ENCODE measurements at places on chromosomes 1 and 21.

- DNase-seq = no peak
Measured at GRCh38 chr1:44038876-44039657, 7.8 kb upstream of the SLC6A9 start.

GRCh38 chr1:16218014-16218673 is 5.7 kb upstream of the ARHGEF19 start:
- DNase-seq = no peak

GRCh38 chr1:109959974-109960744 is 24.4 kb upstream of the AHCYL1 start:
- DNase-seq = no peak

GRCh38 chr1:235093013-235093695 is 35.5 kb downstream of the TOMM20 start:
- DNase-seq = no peak

DNA sequence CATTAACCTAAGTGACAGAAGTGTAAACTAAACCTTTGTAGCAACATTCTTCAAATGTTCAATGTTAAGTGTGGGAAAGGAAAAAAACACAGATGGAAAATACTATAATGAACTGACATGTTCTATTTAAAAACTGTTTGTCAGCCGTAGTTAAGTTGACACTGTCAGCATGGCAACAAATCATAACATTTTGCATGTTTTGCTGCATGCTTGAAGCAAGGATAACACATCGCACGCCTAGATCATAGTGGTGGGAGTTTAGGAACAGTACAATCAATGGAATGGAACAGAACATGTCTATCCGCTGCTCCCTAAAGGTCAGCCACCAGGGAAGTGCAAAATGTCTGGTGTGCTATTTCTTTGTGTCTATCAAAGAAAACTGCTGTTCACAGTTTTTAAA is 62.5 kb upstream of the ESRRG start:
- DNase-seq = no peak

GRCh38 chr1:46183079-46183847 is 7.0 kb upstream of the P3R3URF start:
- DNase-seq = peak; percentile 46

DNA sequence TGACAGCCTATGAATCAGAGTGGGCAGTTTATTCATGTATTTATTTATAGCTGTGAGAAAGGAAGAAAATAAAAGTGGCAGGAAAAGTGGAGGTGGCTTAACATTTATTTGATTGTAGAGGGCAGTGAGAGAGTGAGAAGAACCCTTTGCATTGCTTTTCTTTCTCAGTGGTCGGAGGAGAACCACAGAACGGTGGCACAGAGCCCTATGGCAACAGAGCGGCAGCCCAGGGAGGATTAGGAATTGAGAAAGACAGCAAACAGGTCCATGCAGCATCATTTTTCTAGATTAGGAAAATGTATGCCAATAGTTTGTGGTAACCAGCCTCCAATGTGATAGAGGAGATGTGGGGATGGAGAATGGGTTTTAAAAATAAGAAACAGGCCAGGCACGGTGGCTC is 53.1 kb downstream of the NMNAT2 start:
- DNase-seq = no peak

DNA sequence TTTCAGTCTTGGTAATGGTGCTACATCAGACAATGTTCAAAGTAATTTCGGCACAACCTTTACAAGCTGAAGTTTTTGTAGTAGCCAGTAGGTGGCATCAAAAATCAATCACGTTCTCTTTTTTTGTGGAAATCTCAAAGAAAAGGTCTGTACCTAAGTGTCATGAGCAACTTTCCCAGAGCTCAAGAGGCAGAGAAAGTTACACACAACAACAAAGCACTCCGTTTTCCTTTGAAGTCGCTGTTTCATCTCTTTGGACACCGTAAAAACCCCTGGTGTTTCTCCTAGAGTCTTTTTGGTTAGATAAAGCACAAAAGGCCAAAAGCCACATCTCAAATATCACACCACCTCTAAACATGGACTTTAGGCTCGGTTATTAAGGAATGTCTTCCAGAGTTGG is 131.6 kb downstream of the LHX8 start:
- peak; percentile 28 for DNase-seq

GRCh38 chr1:245363461-245364200 is 208.8 kb downstream of the KIF26B start:
- no peak for DNase-seq

- no peak for DNase-seq
Measured at GRCh38 chr21:37358397-37358796, 8.2 kb upstream of the DYRK1A start.

DNA sequence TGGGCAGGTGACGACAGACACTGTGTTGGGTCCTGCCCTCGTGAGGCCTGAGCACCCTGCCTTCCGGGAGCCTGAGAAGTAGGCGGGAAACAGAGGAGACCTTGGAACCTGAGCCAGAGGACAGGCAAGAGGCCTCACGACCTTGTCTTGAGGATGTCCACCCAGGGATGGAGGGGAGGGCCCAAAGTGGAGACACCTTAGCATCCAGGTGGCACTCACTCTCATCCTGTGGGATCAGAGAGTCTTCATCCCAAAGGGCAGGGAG is 347.2 kb downstream of the NPHP4 start:
- no peak for DNase-seq

GRCh38 chr1:234603221-234604204 is 6.5 kb downstream of the IRF2BP2 start:
- DNase-seq = peak; percentile 27

- DNase-seq = no peak
Measured at GRCh38 chr1:37861151-37861550, 1.8 kb upstream of the MTF1 start.

DNA sequence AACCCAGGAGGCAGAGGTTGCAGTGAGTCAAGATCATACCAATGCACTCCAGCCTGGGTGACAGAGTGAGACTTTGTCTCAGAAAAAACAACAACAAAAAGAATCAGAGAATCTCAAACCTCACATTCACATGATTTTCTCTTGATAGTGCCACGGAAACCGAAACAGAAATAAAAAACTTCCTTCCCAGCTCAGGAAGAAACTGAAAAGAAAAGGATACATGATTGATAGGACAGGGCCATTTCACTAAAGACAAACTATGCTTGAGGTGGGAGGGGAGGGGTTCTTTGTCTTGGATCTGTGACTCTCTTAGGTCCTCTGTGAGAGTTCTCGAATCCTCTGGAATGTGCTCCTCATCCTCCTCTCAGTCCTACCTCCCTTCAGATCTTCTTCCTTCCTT is 19.8 kb upstream of the CD53 start:
- DNase-seq = no peak

GRCh38 chr1:207654320-207654719 is 9.4 kb downstream of the CR1L start:
- no peak for DNase-seq

GRCh38 chr21:22544747-22545146 is 1546.5 kb downstream of the NCAM2 start:
- no peak for DNase-seq

GRCh38 chr21:45016031-45016405 is 58.4 kb upstream of the ADARB1 start:
- DNase-seq = no peak

GRCh38 chr1:36653850-36654249 is 171.1 kb upstream of the CSF3R start:
- DNase-seq = peak; percentile 63

- DNase-seq = no peak
Measured at GRCh38 chr21:36846631-36847030, 119.8 kb downstream of the HLCS start.

DNA sequence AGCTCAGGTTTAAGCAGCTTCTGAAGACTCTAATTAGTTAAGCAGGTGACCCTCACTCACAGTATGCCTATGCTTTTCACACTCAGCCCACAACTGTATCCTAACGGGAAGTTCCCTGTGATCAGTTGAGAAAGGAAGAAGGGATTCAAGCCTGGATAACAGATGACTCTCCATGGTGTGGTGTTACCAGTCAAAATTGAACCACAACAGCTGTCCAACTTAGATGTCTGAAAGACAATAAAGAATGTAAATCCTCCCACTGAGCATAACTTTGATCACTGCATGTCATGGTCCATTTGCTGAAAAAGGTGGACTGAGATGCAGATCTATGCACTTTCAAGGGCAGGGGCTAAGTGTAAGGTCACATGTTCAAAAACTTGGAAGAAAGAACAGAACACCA is 32.3 kb upstream of the DIPK1A start:
- DNase-seq = no peak

DNA sequence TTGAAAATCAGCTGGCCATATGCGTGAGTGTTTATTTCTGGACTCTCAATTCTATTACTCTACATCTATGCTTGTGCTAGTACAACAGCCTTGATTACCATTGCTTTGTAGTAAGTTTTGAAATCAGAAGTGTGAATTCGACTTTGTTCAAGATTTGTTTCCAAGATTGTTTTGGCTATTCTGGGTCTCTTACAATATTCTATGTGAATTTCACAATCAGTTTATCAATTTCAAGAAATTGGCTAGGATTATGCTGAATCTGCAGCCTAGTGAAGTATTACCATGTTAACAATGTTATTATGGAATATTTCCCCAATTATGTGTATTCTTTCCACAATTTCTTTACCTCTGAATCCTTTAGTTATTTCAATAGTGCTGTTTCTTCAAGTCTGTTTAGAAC is 19.5 kb downstream of the SFPQ start:
- DNase-seq = no peak

DNA sequence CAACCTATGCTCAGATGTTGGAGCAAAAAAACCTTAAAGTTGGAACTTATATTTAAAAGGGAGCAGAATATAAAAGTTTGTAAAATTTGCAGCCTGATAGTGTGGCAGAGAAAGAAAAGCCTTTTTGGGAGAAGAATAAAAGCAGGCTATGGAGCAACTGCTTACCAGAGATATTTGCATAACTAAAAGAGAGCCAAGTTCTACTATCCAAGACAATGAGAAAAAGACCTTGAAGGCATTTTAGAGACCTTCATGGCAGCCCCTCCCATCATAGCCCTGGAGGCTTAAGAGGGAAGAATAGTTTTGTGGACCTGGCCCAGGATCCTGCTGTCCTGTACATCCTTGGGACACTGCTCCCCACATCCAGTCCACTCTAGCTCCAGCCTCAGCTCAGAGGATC is 312.5 kb upstream of the ZRANB2 start:
- DNase-seq = no peak

GRCh38 chr21:36171741-36172331 is 15.2 kb downstream of the DOP1B start:
- no peak for DNase-seq

- no peak for DNase-seq
Measured at GRCh38 chr21:40194185-40194980, 327.1 kb downstream of the PCP4 start.

GRCh38 chr1:160127865-160128523 is 12.4 kb downstream of the ATP1A2 start:
- DNase-seq = no peak

DNA sequence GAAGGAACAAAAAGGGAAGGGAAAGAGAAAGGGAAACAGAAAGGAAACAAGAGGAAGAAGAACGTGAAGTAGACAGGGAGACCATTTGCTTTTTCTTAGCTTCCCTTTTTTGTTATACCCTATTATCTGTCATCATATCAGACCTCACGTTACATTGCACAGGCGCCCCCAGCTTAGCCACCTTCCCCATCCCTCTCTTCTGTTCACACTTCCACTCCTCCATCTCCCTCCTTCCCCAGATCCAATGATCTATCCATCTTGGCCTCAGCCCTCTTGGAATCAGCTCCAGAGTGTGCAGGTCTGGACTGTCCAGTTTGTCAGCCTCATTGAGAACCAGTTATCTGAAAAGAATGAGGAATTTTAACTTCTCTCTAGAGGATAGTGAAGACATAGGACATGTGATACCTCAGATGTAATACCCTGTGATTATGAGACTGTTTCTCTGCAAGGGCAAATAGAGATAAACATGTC is 101.1 kb upstream of the ERRFI1 start:
- DNase-seq = no peak

GRCh38 chr1:37498872-37499617 is 15.5 kb downstream of the MEAF6 start:
- no peak for DNase-seq

GRCh38 chr21:41950941-41951351 is 2.9 kb downstream of the C2CD2 start:
- DNase-seq = no peak

DNA sequence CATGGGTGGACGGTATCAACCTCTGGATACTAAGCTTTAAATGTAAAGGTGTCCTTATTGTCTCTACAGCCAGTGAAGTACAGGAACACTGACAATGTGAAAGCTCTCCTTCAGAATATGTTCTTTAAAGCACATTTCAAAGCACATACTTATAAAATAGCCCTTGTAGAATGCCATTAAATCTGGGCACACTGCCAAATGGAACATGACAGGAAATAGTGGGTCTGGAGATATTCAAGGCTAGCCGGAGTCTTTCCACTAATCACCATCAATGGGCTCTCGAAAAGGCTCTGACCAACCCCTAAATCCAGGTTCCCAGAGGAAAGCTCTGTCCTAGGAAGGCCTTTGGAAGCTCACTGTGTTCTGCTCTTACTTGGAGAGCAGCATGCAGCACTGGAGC is 46.6 kb downstream of the PLD5 start:
- DNase-seq = peak; percentile 12

DNA sequence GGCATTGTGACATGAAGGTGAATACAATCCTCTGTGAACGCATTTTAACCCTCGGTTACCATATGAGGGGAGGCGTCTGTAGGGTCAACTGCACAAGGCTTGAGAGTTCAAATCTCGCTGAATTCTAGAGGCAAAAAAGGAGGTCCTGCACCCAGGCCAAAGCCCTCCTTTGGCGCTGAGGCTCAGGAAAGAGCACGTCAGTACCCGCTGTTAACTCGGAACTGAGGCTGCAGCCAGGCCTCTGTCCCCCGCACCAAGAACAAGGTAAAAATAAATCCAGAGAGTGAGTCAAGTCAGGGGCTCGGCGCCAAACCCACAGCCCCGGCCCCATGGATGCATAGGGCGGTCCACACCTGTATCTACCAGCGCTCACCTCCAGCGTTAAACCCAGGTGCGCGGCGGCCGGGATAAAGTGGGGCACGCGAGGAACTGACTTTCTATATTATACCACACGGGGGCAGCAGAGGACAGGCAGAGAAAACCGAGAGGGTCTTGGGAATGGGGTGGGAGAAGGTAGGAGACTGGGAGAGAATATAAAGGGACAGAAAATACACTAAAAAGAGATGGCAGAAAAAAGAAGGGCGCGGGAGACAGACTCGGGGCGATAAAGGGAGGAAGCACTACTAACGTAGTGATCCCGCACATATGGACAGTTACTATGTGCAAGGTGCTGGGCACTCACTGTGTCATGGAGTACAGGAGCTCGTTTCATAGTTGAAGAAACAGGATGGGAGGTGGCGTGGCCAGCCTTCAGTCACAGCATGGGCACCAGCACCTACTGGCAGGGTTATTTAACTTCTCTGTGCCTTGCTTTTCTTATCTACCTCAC is 54.9 kb downstream of the DMRTA2 start:
- DNase-seq = peak; percentile 44

GRCh38 chr1:240258910-240259309 is 167.2 kb downstream of the FMN2 start:
- no peak for DNase-seq

DNA sequence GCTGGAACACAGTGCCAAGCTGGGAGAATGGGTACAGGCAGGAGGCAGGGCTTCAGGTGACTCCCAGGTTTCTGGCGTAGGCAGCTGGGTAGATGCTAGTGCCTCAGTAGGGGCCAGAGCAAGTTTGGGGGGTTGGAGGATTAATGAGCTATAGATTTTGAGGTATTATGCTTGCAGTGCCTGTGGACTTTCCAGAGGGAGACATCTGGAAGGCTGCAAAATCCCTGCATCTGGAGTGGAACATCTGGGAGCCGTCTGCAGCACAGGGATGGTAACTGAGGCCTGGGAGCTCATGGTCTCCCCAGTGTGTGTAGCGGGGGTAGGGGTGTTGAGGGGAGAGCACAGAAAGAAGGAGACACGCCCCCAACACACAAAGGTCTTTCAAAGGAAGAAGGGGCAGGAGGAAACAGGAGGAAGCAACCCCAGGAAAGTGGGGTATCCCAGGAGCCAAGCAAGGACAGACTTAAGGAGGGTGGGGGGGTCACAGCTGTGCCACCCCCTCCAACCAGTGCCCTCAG is 2.2 kb upstream of the PDZK1IP1 start:
- DNase-seq = no peak

All from RPMI8226 (cell line).